ENCODE measurements at places on chromosomes 6 and 20.

DNA sequence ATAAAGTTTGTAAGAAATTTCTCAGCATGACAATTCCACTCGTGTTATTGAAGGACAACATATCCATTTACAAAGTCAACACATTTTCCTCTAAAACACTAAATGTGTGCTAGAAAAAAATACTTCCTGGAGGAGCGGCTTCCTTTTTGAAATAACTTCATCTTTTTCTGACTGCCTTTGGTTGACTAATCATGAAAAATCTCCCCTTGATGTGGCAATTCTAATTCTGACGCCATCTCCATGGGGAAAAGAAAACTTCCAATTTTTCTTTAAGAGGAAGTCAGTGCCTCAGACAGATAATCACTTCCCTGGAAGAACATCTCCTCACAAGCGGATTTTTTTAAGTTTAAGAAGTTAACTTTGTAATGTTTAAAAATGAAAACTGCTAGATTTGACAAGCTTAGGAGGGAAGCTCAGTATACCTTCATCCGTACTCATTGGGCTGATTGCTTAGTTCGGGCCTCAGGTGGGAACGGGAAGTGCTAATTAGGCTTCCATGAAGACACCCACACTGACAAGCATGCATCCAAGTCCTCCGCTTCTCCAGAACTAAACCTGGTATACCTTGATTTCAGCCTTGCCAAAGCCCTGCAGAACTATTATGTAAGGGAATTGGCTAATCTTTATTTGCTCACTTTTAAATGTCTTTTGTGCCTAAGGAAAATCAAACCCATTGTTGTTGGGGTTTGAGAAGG, 35.1 kb upstream of the DUSP22 start:
- no peak overlapping the region for H3K27ac ChIP-seq
- H3K4me1 ChIP-seq = no peaks in the 10 kb centered on the region
- no peak overlapping the region for H3K4me3 ChIP-seq
- no peaks in the 10 kb centered on the region for H3K36me3 ChIP-seq
- peak; percentile 6 for DNase-seq

DNA sequence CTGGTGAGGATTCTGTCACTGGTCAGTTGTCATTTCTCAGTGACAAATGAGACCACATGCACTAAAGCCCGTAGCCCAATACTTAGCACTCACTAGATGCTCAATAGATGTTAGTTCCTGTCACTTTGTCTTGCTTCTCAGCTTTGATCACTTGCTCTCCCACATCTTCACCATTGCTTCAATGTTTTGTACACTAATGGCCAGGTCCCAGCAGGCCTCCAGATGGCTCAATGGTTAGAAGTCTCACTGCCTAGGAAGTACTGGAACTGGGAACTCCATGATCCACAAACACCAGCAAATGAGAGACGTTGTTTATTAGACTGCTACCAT, 502.8 kb upstream of the JARID2 start:
- H3K27ac ChIP-seq = peak overlapping the region; percentile 85
- no peak for DNase-seq
- H3K4me3 ChIP-seq = no peak overlapping the region
- peaks cover 13% of the 10 kb centered on the region for H3K4me1 ChIP-seq
- H3K36me3 ChIP-seq = no peaks in the 10 kb centered on the region

GRCh38 chr6:117326396-117326795, 61.0 kb downstream of the VGLL2 start:
- no peaks in the 10 kb centered on the region for H3K27me3 ChIP-seq
- H3K4me3 ChIP-seq = no peak overlapping the region
- no peaks in the 10 kb centered on the region for H3K4me1 ChIP-seq
- DNase-seq = no peak
- H3K27ac ChIP-seq = no peak overlapping the region

- H3K4me3 ChIP-seq = no peak overlapping the region
- H3K27ac ChIP-seq = no peak overlapping the region
- H3K4me1 ChIP-seq = peaks cover 17% of the 10 kb centered on the region
- no peak for DNase-seq
- peaks cover 4% of the 10 kb centered on the region for H3K36me3 ChIP-seq
- H3K27me3 ChIP-seq = no peaks in the 10 kb centered on the region
Observed at GRCh38 chr6:44129841-44130322, 2.5 kb downstream of the TMEM63B start.

DNA sequence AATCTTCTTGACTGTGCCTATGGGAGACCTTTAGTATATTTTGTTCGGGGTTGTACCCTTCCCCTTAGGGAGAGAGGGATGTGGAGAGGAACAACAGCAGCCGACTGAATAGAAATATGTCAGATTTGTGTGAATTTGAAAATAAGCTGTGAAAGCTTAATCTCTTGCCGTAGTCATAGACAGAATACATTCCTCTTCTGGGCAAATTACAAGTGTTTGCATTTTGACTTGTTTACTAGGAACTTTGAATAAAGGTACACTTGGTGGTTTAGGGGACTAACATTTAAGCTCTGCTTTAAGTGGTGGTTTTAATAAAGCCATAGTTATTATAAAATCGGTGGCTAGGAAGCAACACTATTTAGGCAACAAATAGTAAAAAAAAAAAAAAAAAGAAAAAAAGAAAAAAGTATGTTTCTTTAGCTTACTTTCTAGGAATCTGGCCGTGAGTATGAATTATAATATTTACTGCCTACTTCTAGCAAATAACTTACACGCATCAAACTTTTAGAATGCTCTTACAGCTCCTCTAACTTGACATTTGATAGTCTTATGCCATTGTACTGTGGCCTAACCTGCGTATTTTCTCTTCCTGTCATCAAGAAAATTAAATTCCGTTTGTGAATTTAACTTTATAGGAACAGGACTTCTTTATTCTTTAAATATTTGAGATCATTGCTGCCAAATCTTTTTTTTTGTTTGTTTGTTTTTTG, 65.1 kb downstream of the ZBTB2 start:
- no peaks in the 10 kb centered on the region for H3K36me3 ChIP-seq

DNA sequence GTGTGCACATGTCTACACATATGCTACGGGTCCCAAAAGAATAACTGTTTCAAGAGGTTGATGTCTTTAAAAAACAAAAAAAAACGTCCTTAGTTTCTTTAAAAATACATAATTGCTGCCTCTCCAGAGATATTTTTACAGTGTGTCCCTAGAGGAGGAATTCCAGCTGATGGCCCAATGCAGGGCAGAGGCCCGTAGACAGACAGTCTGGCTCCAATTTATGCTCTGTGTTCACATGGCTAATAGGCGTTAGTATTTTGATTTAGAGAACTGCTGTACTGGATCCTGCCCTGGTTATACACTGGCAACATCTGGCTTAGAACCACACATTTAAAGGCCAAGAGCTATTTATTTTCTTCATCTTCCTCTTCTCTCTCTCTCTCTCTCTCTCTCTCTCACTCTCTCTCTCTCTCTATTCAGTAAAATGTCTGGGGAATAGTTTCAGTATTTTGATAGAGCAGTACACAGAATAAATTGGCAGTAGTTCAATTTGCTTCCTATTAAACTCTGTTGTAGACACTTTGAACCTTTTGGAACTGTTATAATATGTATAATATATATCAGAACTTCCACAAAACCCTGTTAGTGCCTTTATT, 260.6 kb downstream of the EYA4 start:
- H3K27me3 ChIP-seq = no peaks in the 10 kb centered on the region
- no peak overlapping the region for H3K27ac ChIP-seq
- H3K36me3 ChIP-seq = peaks cover 3% of the 10 kb centered on the region
- no peak for DNase-seq

- peaks cover 3% of the 10 kb centered on the region for H3K27me3 ChIP-seq
- H3K4me3 ChIP-seq = no peak overlapping the region
- no peaks in the 10 kb centered on the region for H3K36me3 ChIP-seq
- no peaks in the 10 kb centered on the region for H3K4me1 ChIP-seq
- H3K27ac ChIP-seq = no peak overlapping the region
Observed at GRCh38 chr6:31720196-31720770, 1.3 kb downstream of the LY6G6C start.

- peaks cover 19% of the 10 kb centered on the region for H3K4me1 ChIP-seq
- no peaks in the 10 kb centered on the region for H3K36me3 ChIP-seq
- DNase-seq = peak; percentile 96
- peak overlapping the region; percentile 66 for H3K27ac ChIP-seq
- no peaks in the 10 kb centered on the region for H3K27me3 ChIP-seq
Observed at GRCh38 chr6:16723826-16724225, 37.4 kb downstream of the ATXN1 start.

DNA sequence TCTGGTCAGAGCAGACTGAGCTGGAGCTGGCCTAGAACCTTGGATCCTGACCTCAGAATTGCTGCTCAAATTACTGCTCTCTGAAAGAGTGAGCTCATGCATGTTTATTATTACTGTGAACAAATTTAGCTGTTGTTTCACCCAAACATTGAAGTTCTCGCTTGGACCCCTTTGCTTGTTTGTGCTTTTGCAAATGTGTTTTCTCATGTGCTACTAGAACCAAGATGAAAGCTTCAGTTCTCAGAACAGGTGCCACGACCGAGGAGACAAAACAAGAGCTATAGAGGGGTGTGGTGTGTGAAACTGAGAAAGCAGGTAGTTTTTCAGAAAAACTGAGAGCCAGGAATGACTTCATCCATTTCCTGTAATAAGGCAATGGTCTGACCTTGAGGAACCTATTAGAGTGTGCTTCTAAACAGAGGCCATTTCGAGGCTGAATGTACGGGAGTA, 50.0 kb upstream of the ESR1 start:
- no peak for DNase-seq
- no peaks in the 10 kb centered on the region for H3K4me1 ChIP-seq
- H3K27ac ChIP-seq = no peak overlapping the region
- no peak overlapping the region for H3K4me3 ChIP-seq
- no peaks in the 10 kb centered on the region for H3K36me3 ChIP-seq

DNA sequence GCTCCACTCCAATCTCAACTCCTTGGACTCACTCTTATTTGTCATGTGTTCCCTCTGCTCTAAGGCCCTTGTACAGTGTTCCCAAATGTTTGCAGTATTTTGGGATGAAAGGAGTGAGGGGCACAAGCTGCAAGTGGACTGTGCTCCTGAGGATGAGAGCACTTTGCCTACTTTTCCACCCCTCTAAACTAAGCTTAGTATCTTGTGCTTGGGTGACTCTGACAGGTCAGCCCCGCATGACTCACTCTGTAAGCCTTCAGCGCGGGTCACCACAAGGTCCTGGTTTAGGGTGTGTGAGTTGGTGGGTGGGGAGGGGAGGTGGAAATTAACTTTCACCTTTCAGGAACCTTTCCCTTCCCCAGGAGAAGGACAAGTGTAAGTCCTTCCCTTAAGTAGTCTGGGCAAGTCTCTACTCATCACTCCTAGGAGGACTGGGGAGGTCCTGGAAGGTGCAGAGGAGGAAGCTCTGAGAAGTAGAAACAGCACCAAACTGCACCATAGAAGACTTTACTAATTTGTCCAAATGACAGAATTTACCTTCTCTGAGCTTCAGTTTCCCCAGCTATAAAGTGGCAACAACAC, 68.8 kb upstream of the EPB41L1 start:
- no peak overlapping the region for H3K4me3 ChIP-seq
- H3K36me3 ChIP-seq = no peaks in the 10 kb centered on the region
- H3K4me1 ChIP-seq = peaks cover 6% of the 10 kb centered on the region
- no peak overlapping the region for H3K27ac ChIP-seq
- peak; percentile 60 for DNase-seq
- H3K27me3 ChIP-seq = peaks cover 9% of the 10 kb centered on the region

DNA sequence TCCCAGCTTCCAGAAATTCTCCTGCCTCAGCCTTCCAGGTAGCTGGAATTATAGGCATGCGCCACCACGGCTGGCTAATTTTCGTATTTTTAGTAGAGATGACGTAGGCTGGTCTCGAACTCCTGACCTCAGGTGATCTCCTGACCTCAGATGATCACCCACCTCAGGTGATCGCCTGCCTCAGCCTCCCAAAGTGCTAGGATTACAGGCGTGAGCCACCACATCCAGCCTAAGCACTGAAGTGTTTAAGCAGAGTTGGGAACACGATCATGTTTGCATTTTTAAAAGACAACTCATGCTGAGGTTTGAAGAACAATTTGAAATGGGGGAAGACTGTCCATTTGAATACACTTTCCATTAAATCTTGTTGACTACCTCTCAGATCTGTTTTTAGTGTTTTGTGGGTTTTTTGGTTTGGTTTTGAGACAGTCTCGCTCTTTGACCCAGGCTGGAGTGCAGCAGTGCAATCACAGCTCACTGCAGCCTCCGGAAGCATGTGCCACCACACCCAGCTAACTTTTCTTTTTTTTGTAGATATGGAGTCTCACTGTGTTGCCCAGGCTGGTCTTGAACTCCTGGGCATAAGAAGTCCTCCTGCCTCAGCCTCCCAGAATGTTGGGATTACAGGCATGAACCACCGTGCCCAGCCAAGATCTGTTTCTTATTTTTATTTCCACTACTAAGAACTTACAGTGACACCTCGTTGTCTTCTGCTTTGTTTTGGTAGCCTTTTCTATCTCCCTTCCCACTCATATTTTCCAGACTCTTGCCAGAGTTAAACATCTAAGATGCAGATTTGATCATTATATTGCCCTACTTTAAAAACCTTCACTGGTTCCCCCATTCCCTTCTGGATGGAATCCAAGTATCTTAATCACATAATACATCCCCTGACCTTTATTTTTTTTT, 5.5 kb downstream of the CASP8AP2 start:
- peak; percentile 41 for DNase-seq
- H3K4me3 ChIP-seq = no peak overlapping the region
- no peak overlapping the region for H3K27ac ChIP-seq
- peaks cover 3% of the 10 kb centered on the region for H3K4me1 ChIP-seq
- H3K27me3 ChIP-seq = no peaks in the 10 kb centered on the region

DNA sequence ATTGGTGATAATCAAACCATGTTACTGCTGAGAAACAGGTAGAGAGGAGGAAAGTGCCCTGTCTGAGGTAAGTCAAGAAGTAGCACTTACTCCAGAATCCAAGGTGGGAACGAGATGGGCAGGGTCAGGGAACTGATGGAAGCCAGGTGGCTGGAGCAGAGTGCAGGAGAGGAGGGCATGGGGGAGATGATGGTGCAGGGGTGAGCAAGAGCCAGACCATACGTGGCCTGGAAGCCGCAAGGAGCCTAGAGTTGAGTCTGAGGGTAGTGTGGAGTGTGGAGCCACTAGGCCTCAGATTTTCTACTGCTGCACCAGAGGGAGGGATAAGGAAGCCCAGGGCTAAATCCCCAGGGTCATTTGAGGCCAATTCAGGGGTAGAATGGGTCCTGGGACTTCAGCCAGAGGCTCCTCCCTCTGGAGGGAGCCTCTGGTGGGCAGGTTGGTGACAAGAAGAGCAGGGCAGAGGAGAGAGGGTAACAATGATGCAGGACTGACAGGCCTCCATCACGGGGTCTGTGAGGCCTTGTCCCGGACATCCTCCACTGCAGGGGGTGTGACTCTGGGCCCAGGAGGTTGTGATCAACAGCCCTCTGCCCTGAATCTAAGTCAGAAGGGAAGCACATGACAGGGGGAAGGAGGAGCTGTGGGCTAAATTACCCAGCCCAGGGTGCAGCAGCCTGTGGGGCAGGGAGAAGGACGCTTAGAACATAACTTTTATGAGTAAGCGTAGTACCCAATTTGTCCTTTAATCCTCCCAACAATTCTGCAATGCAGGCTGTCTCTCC, 28.7 kb downstream of the COX4I2 start:
- peaks cover 20% of the 10 kb centered on the region for H3K36me3 ChIP-seq
- H3K27ac ChIP-seq = no peak overlapping the region
- no peak for DNase-seq
